ENCODE measurements at places on chromosomes 13 and 19. TPM values are rescaled to one million over a fixed set of nuclear protein-coding genes. Genes with fewer than 3 reads are reported as not detected.

DNA sequence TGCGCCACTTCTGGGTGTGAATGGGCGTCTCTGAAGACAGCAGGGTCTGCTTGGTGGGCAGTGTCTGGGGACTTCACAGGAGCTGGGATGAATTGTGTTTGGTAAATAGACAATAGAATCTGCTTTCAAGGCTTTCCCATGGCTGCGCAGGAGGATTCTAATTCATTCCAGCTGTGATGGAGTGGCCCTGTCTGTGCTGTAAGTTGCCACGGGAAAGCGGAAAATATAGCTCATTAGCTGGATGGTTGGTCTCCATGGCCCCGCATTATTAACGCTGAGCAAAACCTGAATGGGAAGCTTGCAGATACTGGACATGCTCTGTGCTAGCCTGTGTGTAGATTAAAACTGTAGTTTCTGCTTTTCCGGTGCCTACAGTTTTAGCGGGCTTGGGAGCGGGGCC, 15.6 kb upstream of the C1QTNF9 start:
- no peak for DNase-seq

DNA sequence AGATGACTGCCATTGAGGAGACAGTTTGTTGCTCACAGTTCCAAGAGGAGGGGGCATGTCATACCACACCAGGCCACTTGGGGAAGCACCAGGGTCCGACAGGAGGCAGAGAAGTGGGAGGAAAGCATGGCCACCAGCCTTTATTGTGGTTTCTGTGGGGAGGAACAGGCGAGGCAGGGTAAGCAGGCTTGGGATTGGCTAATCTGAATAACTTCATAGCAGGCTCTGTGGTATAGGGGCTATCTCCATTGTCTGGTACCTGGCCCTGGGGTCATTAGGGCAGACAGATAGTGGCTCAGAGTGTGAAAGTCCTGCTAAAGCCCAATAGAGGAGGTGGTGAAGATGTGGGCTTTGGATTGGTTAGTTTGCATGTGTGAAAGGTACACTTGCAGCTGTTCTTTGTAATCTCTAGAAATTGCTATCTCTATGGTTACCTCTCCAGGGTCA, 35.5 kb downstream of the CBY2 start:
- DNase-seq = peak; percentile 53

DNA sequence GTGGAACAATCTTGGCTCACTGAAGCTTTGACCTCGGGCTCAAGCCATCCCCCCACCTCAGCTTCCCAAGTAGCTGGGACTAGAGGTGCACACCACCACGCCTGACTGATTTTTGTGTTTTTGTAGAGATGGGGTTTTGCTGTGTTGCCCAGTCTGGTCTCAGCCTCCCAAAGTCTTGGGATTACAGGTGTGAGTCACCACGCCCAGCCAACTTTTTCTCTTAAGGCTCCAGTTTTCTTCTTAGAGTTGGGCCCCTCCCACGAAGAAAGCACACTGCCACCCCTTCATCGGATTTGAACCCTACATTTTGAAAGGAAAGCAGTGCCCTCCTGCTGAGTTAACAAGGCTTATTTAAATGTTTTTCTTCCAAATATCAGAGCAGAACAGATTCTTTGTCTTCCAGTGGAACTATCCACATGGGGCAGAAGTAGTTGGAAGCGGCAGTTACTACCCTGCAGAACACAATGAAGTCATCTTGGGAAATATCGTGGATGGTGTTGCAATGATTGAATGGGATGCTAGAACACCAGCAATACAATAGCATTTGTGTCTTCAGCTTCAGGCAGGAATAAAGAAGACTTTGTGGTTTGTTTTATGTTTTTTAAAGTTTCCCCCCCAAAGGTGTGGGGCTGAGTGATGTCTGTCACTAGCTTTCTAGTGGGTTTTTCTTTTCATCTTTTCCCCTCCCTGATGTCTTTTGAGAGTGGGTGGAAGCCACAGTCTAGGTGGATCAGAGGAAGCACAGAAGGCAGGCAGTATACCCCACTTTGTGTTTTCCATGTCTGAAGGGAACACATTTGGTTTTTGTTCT, 8.9 kb downstream of the ACTN4 start:
- peak; percentile 47 for DNase-seq

DNA sequence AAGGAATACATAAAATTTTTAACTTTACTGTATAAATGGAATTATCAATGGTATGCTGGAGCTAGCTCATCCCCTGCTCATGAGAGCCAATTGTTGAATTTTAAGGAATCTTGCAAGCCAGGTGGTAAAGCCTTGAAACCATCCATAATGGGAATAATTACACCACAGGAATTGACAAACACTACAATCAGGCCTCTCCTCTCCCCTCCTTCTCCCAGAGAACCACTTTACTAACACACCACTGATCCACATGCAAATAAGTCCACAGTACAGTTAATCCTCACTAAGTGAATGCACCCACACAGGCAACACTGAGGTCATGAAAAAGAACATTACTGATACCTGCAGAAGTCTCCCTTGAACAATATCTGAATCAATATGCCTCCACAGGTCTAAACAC, 140.5 kb downstream of the KLF12 start:
- no peak for DNase-seq

DNA sequence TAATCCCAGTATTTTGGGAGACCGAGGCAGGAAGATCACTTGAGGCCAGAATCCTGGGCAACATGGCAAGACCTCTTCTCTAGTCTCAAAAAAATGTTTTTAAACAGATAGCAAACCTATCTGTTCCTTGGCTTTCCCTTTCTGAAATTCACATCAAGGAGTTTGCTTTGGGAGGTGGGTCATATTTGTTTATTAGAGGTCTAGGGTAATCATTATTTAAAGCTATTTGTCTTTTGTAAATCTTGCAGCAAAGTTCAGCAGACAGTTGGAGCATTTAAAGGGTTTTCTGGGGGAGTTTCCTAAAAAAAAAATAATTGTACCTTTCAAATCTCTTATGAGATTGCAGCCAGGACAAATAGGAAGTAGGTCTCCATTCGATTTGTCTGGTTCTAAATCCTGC, 17.5 kb downstream of the PPP5C start:
- no peak for DNase-seq

DNA sequence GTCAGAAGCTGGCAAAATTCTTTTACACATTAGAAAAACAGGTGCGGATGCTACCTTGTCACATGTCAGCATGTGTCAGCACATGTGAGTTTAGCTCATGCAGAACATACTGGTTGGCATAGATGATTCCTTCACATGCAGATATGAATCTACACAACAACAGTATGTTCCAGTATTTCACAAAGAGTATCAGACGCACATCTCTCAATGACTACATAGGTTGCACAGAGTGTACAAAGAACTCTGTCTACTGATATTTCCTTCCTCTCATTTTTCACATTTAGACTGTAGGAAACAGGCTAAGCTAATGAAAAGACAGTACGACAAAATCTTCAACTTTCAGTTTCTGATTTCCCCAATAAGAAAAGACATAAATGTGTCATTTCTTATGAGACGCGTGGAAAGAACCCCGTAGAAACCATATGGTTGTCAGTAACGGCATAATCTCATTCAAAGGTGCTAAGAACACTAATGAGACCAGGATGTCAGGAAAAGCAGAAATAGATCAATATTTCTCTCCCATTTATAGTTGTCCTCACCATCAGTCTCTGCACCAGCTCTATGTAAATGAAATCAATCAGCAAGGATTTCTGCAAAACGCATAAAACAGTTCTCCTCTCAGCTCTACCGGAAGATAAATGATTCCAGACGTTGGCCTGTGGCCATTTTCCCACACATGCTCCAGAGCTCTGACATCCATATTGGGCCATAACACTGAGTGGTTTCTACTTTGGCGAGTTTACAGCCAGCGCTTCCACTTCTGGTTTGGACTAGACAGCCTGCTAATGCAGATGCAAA, 81.2 kb downstream of the STARD13 start:
- DNase-seq = no peak

- no peak for DNase-seq
Measured at GRCh38 chr19:39321117-39321831, 611 bp upstream of the LRFN1 start.

- no peak for DNase-seq
Measured at GRCh38 chr13:82002710-82003109, 1661.8 kb upstream of the SPRY2 start.

DNA sequence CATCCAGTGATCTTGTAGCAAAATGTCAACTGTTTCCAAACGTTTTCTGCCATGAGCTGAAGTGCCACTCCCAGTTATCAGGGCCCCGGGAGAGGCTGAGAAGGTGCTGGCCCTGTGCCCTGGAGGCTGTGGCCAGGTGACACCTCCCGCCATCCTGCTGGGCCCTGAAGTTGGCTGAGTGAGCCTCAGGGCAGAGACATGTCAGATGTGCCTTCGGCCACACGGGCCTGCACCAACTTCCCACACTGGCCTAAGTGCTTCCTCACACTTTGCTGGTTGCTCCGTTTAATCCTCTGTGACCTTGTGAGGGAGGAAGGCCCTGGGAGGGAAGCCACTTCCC, 4.8 kb downstream of the ADPRHL1 start:
- DNase-seq = no peak

The TMEM161A gene
- 31.9 TPM for total RNA-seq

All from activated CD4-positive, alpha-beta T cell treated with anti-CD3 and anti-CD28 coated beads for 36 hours (primary cell).